Stimulated activated CD8-positive, alpha-beta memory T cell treated with anti-CD3 and anti-CD28 coated beads, Interleukin-7, amount 100 ng/mL, for 4 hours (primary cell): ENCODE measurements at places on chromosomes 5 and 9.
A peak's percentile ranks its signal among the peaks of the same experiment; 100 is the strongest.

DNA sequence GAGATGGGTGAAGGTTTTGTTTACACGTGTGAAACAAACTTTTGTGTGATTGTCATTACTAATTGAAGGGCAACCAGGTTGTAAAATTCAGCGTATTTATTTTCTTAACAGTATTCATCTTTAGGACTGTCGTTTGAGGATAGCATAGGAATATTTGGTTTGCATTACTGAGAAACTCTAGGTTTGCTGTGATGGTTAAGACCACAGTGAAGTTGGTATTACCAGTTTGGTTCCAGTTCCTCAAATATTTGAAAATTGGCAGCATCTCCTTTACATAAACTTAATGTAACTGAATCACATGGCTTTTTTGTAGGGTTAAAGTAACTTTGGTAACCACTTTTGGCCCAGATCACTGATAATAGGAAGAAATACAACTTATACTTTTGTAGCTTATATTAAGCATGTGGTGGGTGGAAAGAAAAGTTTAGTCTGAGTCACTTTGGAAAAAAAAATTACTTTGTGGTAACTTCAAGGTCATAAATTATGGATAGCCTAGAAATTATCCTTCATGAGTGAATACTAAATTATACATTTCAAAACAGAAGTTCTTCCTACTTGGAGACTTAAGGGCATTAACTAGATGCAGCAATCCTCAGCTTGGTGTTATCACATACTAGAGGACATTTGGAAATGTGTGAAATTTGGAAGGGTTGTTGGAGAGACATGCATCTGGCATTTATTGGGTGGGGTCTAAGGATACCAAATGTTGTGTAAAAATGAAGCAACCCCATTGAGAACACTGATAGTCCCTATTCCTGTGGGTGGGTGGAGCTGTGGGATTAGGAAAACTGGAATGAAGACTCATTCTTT is 33.9 kb downstream of the G3BP1 start:
- no peak for DNase-seq

GRCh38 chr9:72205513-72205912 is 56.3 kb downstream of the GDA start:
- no peak for DNase-seq

DNA sequence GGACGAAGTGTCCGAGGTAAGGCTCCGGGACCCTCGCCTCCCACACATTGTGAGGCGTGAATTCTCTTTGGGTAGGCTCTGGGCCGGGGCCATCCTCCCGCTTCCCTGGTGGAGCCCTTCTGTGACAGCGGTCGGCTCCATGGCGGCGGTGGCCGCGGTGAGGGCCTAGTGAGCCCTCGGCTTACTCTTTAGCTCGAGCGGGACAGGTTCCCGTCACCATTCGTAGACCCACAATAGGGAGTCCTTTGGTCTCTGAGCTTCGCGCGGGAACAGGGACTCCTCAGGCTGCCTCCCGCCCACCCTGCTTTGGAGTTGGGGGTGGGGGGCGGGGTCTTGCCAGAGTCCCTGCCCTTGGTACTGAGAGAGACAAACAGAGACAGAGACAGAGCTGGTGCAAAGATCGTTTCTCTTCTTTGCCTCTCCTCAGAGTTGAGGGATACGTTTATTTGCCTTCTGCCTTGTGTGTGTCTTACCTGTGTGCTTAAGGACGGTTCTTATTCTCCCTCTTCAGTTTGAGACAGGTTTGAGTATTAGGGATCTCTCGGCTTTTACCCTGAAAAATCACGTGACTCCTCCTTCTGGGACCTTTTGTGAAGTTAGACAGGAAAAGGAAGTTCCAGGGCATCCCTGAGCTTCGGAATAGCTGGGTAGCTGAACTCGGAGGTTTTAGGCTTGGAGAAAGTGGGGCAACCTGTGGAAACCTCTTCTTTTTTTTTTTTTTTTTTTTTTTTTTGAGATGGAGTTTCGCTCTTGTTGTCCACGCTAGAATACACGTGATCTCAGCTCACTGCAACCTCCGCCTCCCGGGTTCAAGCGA is 833 bp downstream of the ANKHD1 start:
- DNase-seq = peak; percentile 19

GRCh38 chr9:94993160-94993820 is 266.8 kb downstream of the AOPEP start:
- no peak for DNase-seq

DNA sequence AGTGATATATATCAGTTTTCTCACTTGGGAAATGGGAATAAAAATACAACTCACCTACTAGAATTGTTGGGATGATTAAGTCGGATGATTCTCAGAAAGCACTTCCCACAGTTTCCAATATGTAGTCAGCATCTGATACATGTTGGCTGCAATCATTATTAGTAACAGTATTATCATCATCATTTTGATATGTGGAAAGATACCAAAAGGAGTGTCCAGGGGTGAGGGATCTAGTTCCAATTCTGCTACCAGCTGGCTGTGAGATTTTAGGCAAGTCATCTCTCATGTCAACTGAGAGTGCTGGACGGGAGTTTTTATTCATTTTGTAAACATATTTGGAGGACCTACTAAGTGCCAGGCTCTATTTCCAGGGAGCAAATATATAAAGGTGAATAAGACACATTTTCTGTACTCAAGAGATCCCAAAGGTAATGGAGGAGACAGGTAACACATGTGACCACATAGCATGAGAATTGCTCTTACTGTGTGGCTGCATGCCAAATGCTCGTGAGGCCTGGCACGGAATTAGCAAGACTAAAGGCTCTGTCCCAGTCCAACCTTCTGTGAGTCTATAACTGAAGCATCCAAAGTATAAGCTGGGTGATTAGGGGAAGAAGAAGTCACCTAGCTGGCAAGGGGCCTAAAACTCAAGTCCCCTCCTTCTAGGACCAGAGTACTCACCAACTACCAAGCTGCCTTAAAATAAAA is 83.0 kb downstream of the GRIA1 start:
- no peak for DNase-seq

DNA sequence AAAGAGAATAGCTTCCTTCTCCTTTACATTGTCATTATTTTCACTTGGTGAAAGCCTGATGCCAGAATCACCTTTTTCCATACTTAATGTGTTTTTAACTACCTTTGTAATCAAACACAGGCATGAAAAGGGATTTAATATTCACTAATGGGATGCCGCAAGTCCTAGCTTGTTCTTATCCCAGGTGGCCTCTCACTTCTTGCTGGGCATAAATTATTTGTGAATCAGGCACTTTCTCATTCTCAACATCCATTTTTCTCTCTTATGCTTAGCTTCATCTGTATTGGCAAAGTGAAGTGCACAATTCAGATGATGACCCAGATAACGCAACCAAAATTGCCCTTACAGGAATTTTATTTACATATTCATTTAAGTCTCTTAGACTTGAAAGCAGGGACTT is 10.9 kb downstream of the ACTL7B start:
- DNase-seq = no peak

GRCh38 chr5:45779874-45780671 is 83.9 kb upstream of the HCN1 start:
- no peak for DNase-seq

DNA sequence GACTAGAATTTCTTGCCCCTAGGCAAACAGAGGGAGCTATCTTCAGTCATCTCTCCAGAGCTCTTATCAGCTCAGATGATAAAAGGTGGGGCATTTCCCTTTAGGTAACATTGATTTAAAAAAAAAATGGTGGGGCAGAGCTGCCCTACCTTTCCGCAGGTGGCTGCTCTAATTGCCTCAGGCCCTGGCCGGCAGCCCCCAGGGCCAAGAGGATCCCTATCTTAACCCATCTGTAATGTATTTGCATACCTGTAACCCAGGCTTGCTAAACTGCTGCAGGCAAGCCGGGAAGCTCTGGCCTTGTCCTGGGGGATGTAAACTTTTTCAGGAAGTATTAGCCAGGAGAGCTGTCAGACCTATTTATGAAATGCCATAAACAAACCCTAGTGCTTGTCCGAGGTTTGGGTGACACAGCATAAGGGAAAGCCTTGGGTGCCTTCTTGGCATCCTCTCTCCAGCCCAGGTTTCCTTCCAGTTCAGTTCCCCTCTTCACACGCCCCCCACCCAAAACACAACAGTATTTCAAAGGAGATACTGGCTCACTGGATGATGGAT is 20.9 kb upstream of the ZSWIM6 start:
- DNase-seq = no peak

DNA sequence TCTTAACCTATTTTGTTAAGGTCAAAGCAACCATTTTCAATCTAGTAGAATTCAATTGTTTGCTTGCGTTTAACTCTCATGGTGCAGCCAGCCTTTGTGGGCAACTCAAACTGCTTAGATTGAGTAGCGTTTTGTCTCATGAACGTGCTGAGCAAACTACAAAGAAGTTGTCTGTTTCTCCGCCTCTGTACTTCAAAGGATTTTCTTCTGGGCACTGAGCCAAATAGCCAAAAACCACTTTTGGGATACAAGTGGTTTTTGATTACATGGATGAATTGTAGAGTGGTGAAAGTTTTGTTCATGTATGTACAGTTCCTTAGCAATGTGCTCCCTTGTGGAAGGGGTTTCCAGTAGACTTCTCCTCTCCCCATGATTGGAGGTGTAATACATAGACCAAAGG is 122.9 kb downstream of the CFAP90 start:
- no peak for DNase-seq

DNA sequence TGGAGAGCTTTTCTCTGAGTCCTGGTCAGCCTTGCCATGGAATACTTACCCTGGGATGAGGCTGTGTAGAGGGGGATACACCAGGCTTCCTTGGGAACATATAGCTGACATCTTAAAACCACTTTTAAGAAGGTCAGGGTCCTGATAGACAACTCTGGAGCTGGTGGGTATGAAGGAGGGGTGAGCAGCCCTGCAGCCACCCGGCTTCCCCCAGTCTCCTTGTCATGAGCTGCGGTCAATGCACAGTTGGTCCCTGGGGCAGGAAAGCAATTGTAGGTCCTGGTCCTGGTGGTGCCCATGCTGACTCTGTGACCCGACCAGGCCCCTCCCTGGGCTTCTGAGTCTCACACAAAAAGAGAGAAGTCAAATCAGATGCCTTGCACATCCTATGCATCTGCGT is 63.6 kb downstream of the MRPL36 start:
- DNase-seq = no peak
